ENCODE measurements at places on chromosomes 2 and 18.

DNA sequence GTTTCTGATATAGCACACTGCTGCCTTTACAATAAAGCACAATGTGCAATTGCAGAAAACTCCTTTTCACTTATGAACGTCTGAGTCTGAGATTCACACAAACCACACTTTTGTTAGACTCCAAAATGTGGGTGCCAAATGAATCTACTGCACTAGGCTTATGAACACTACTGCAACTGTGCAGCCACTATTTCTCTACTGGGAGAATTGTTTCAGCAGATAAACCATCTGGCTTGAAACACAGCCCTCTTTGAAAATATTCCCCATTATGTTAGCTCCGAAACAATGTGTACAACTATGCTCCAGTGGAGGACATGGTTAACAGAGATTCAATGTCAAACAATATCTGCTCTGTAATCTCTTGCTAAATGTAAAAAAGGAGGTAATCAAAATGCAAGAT, 188.7 kb upstream of the ZEB2 start:
- no peak for DNase-seq

GRCh38 chr2:19272039-19272438, 86.4 kb downstream of the OSR1 start:
- no peak for DNase-seq

- no peak for DNase-seq
Observed at GRCh38 chr2:109153005-109153784, 24.2 kb downstream of the SH3RF3 start.

- DNase-seq: no peak
Observed at GRCh38 chr2:61416871-61417645, 53.8 kb downstream of the USP34 start.

GRCh38 chr2:141782574-141782973, 348.2 kb downstream of the LRP1B start:
- no peak for DNase-seq

DNA sequence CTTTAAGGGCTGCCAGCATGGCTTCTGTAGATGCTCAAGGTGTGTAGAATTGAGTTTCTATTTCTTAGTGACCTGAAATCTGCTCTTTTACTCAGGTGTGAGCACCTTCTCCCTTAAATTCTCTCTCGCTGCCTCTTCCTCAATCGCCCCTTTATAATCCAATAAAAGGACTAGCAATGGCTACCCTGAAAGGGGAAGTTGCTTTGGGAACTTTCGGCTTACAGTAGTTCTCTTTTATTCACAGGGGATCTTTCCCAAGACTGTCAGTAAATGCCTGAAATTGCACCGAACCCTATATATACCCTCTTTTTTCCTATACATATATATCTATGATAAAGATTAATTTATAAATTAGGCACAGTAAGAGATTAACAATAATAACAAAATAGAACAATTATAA, 121.8 kb downstream of the ACTR3 start:
- DNase-seq: no peak

DNA sequence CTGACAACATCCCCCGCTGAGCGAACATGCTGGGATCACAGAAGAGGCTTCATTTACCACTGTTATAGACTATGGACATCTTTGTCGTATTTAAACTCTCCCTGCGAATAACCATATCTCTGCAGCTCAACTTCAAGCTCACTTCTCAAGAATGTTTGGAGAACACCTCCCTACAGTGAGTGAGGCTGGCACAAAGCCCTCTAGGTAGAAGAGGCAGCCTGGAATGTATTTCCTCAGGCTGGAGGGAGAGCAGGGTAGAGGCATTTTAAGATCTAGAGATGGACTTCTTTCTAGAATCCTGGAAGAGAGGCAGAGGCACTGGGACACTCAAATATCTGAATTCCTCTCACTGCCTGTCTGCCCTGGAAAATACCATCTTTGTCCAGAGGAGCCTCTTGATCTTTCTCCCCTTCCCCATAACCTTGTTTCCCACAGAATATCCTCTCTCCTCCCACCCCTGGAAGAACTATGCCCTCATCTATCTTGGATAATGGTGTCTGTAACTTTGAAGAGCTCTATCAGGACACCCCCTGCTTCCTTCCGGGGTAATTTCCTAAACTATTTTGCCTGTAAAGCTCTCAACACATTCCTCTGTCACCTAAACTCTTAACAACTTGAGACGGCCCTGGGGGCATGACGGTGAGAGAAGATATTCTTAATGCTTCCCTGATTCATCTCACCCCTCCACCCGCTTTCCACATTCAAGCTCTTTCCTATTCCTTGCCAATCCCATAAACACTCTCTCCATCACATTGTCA, 2.4 kb upstream of the ANTXR1 start:
- DNase-seq: no peak

- DNase-seq: no peak
Observed at GRCh38 chr2:113203217-113203530, 29.4 kb downstream of the PSD4 start.

GRCh38 chr2:201220102-201220570, 37.2 kb downstream of the CASP10 start:
- no peak for DNase-seq

GRCh38 chr2:30110773-30111172, 36.0 kb upstream of the YPEL5 start:
- no peak for DNase-seq

GRCh38 chr2:222025881-222026271, 272.9 kb downstream of the PAX3 start:
- DNase-seq: no peak

- no peak for DNase-seq
Observed at GRCh38 chr18:78406743-78407465, 572.7 kb upstream of the SALL3 start.
